Naive B cell (primary cell): ENCODE measurements at places on chromosomes 11 and 22. TPM values are rescaled to one million over a fixed set of nuclear protein-coding genes. Genes with fewer than 3 reads are reported as not detected.

The UPK3A gene
- polyA plus RNA-seq, result 0.57 TPM

The SAA2 gene
- not detected for polyA plus RNA-seq

The C11orf97 gene
- polyA plus RNA-seq, result not detected

The OR4D5 gene
- polyA plus RNA-seq, result not detected

The HOATZ gene
- polyA plus RNA-seq, result not detected

The NELL1 gene
- not detected for polyA plus RNA-seq

The SCN3B gene
- polyA plus RNA-seq, result not detected

The TOMT gene
- not detected for polyA plus RNA-seq

The SERHL2 gene
- 4.8 TPM for polyA plus RNA-seq

The OR4D9 gene
- polyA plus RNA-seq, result not detected

The NXPE4 gene
- polyA plus RNA-seq, result not detected

The TNNI2 gene
- polyA plus RNA-seq, result 5.1 TPM

The ELFN2 gene
- not detected for polyA plus RNA-seq
